ENCODE measurements at places on chromosomes 4 and X.
A peak's percentile ranks its signal among the peaks of the same experiment; 100 is the strongest.

- no peak for DNase-seq
Measured at GRCh38 chr4:85486425-85487086, 11.6 kb downstream of the ARHGAP24 start.

GRCh38 chr4:64781737-64782326 is 372.6 kb upstream of the TECRL start:
- peak; percentile 0 for DNase-seq

- no peak for DNase-seq
Measured at GRCh38 chr4:20367446-20367845, 115.7 kb downstream of the SLIT2 start.

DNA sequence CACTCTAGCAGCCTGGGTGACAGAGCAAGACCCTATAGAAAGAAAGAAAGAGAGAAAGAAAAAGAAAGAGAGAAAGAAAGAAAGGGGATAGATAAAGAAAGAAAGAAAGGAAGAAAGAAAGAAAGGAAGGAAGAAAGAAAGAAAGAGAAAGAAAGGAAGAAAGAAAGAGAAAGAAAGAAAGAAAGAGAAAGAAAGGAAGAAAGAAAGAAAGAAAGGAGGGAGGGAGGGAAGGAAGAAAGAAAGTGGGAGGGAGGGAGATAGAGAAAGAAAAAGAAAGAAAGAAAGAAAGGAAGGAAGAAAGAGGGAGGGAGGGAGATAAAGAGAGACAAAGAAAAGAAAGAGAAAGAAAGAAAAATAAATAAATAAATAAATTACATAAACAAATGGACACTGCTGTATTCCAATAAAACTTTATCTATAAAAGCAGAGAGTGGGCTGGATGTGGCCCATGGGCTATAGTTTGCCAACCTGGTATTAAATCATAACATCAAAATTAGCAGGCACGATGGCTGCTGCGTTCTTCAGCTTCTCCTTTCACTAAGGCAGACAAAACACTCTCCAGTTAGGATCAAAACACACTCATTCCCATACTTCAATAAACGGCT is 165.0 kb downstream of the ZNF674 start:
- no peak for DNase-seq

- DNase-seq, result no peak
Measured at GRCh38 chr4:30870513-30870912, 150.3 kb downstream of the PCDH7 start.

- DNase-seq, result peak; percentile 32
Measured at GRCh38 chr4:88672987-88673386, 24.6 kb downstream of the NAP1L5 start.
